Esophagus muscularis mucosa (tissue), 4 donors: ENCODE measurements at places on chromosomes 6 and 20. TPM values are rescaled to one million over a fixed set of nuclear protein-coding genes. Genes with fewer than 3 reads are reported as not detected.
A peak's percentile ranks its signal among the peaks of the same experiment; 100 is the strongest.

The SLC22A3 gene
- 20.4 TPM for total RNA-seq

DNA sequence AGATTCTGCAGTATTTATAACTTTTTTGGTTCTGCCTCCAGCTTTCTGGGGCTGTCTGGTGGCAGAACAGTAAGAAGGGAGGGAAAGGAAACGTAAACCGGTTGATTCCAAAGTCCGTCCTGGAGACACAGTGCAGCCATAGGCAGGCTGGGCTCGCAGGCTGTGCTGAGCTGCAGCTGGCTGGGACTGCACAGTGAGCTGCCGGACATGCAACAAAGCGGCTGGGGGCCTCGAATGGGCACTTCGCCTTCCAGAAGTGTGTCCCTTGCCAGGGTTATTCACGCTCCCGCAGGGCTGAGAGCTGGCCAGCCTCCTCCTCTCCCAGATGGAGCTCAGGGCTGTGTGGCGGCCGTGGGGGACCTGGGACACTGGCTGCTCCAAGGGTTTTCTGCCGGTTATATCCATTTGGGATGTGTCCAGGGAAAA, 78.1 kb upstream of the CD93 start:
- H3K27me3 ChIP-seq, result no peaks in the 10 kb centered on the region
- H3K4me3 ChIP-seq, result no peak overlapping the region
- H3K4me1 ChIP-seq, result peaks cover 29% of the 10 kb centered on the region
- H3K27ac ChIP-seq, result no peak overlapping the region
- no peaks in the 10 kb centered on the region for H3K36me3 ChIP-seq

DNA sequence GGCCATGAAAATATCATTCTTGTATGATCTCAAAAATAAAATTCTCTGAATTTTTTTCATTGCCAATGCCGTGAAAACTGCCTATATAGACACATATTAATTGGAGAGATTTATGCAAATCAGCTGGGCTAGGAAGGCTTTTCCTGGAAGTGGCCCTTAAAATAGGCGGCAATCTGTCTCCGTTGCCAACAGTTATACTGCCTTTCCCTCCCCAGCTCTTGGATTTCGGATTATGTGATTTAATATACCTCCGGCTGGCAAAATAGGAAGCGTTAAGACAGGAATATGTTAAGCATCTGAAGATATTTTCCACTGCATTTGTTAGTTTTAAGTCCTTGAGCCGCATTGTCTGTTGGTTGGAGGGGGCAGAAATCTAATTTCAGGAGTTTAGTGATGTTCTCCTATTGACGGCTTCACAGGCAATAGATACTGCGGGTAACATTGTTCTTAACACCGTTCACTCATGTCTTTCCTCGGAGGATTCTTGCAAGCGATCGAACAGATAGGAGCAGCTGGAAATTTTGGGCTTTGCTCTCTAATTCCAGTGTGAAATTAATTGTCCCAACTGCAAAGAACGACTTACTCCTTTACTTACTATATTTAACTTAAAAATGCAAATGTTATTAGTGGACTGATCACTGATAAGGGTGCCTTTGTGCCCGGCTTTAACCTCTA, 113.3 kb downstream of the LINC00237 start:
- DNase-seq, result no peak
- H3K27me3 ChIP-seq, result no peaks in the 10 kb centered on the region
- no peaks in the 10 kb centered on the region for H3K4me1 ChIP-seq

DNA sequence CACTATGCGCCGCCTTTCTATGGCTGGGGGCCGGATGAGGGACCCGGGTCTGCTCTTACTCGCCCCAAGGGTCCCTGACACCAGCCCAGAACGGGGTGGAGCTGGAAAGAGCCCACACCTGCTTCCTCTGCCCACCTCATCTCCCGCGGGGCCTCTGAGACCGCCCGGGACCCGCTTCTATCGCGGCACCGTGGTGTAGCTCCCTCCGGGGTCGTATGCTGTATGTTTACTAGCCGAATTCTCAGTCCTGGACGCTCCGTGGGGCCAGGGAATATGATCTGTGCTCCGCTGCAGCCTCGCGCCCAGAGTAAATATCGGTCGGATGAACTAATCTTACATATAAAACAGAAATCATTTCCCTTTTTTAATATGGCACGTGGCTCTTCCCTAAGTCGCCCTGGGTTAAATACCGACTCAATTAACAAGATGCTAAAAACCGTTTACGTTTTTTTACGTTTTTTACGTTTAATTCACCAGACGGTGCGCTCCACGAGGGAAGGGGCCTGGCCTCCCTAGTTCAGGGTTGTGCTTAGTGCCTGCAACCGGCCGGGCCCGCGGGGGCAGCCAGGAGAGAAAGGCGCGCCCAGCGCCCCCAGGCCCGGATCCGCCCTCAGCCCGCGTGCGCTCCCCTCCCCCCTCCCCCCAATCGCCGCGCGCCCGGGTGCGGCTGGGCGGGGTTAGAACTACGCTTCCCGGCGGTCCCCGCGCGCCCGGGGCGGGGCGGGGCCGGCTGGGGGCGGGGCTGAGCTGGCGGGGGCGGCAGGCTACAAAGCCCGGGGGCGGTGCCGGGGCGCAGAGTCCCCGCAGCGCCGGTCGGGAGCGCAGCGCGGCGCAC, at the start of gene RBM38:
Gene RBM38 (plus strand): TSS at position 793 of the 835 bp plus-strand sequence. CDS start 186 bp downstream, outside the sequence.
- H3K4me3 ChIP-seq, result peak within 1 kb of the TSS; percentile 85
- H3K4me1 ChIP-seq, result peaks cover 52% of the 10 kb centered on the region
- peak within 1 kb of the TSS; percentile 95 for H3K27ac ChIP-seq
- DNase-seq, result no peak

- H3K4me3 ChIP-seq, result no peak overlapping the region
- DNase-seq, result no peak
- peaks cover 26% of the 10 kb centered on the region for H3K4me1 ChIP-seq
- H3K36me3 ChIP-seq, result no peaks in the 10 kb centered on the region
- no peaks in the 10 kb centered on the region for H3K27me3 ChIP-seq
Observed at GRCh38 chr6:5082487-5083306, 2.4 kb upstream of the PPP1R3G start.

The FAM229B gene
- 23.3 TPM for total RNA-seq

- H3K36me3 ChIP-seq, result peaks cover 79% of the 10 kb centered on the region
- DNase-seq, result no peak
- no peak overlapping the region for H3K27ac ChIP-seq
- H3K4me3 ChIP-seq, result no peak overlapping the region
- no peaks in the 10 kb centered on the region for H3K27me3 ChIP-seq
Observed at GRCh38 chr20:21358737-21359136, 38.6 kb downstream of the NKX2-4 start.

The TRAPPC3L gene
- total RNA-seq, result not detected

- no peaks in the 10 kb centered on the region for H3K4me1 ChIP-seq
- H3K4me3 ChIP-seq, result no peak overlapping the region
- no peak for DNase-seq
- H3K27me3 ChIP-seq, result no peaks in the 10 kb centered on the region
Observed at GRCh38 chr6:116136373-116136772, 10.4 kb upstream of the COL10A1 start.

- H3K4me3 ChIP-seq, result no peak overlapping the region
- no peaks in the 10 kb centered on the region for H3K27me3 ChIP-seq
- peaks cover 21% of the 10 kb centered on the region for H3K36me3 ChIP-seq
- peak overlapping the region; percentile 77 for H3K27ac ChIP-seq
- H3K4me1 ChIP-seq, result peaks cover 44% of the 10 kb centered on the region
Observed at GRCh38 chr20:49510562-49511122, 28.2 kb upstream of the KCNB1 start.

GRCh38 chr6:6131492-6132109, 124.9 kb upstream of the NRN1 start:
- H3K27me3 ChIP-seq, result peaks cover 4% of the 10 kb centered on the region
- H3K27ac ChIP-seq, result no peak overlapping the region
- no peaks in the 10 kb centered on the region for H3K4me1 ChIP-seq
- H3K36me3 ChIP-seq, result no peaks in the 10 kb centered on the region
- DNase-seq, result no peak

GRCh38 chr6:163545370-163545769, 130.9 kb downstream of the QKI start:
- no peaks in the 10 kb centered on the region for H3K27me3 ChIP-seq
- H3K4me1 ChIP-seq, result peaks cover 20% of the 10 kb centered on the region
- no peaks in the 10 kb centered on the region for H3K36me3 ChIP-seq
- no peak overlapping the region for H3K4me3 ChIP-seq
- DNase-seq, result no peak

The HAO1 gene
- total RNA-seq, result not detected

DNA sequence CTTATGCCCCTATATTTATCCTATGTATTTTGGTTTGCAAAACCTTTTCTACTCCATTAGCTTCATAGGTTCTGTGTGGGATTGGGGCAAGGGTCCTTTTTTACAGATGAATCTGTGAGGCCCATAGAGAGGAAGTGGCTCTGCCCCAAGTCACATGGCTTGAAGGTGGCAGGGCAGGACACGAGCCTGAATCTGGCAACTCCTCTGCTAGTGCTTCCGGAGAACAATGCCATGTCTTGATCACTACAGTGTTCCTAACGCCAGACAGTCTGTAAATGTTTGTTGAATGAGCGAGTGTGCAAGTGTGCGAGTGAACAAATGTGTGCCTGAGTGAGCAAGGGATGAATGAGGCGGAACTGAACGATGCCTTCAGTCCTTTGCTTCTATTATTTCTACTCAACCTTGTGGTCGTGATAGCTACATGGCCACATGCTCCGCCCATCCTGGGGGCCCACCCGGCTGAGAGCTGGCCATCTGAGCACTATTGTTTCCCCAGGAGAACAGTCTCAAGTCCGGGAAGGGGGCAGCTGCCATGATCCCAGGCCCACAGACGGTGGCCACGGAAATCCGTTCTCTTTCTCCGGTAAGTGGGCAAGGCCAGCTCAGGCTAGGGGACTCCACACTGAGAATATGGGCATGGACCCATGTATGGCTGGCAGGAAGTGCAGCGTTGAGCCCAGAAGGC, 17.8 kb upstream of the AAR2 start:
- no peaks in the 10 kb centered on the region for H3K27me3 ChIP-seq
- no peak for DNase-seq
- no peak overlapping the region for H3K27ac ChIP-seq
- peaks cover 74% of the 10 kb centered on the region for H3K36me3 ChIP-seq

DNA sequence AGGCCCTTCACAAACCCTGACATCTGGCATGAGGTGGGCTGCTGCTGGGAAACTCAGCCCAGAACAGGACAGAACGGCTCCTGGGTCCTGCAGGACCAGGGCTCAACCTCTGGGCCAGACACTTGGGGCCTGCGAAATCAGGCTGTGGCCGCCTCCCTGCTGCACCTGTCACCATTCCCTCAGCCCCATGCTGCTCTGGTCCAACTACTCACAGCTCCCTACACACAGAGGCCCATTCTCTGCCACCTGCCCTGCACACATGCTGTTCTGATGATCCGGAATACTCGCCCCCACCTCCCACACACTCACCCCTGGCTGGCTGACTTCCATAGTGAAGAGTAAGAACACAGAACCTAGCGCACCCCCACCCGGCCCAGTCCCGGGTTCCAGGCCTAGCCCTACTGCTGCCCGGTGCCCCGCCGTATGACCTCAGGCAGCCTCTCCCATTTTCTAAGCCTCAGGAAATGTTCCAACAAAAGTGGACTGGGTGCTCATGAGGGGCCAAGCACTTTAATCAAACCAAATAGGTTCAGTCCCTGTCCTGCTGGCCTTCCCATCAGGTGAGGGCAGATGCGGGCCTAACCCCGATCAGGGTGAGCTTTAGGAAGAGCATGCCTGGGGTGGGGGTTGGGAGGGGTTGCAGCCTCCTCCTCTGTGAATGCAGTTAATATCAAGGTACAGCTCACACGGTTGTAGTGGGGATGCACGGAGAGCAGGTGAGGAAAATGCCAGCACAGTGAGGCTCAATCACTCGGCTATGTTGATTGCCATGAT, 3.9 kb downstream of the PEDS1 start:
- no peak overlapping the region for H3K4me3 ChIP-seq
- peak overlapping the region; percentile 46 for H3K27ac ChIP-seq
- no peaks in the 10 kb centered on the region for H3K36me3 ChIP-seq

The BFSP1 gene
- total RNA-seq, result 7.1 TPM

The MUC21 gene
- total RNA-seq, result not detected

The OPRL1 gene
- total RNA-seq, result 0.42 TPM

The OPN5 gene
- not detected for total RNA-seq

DNA sequence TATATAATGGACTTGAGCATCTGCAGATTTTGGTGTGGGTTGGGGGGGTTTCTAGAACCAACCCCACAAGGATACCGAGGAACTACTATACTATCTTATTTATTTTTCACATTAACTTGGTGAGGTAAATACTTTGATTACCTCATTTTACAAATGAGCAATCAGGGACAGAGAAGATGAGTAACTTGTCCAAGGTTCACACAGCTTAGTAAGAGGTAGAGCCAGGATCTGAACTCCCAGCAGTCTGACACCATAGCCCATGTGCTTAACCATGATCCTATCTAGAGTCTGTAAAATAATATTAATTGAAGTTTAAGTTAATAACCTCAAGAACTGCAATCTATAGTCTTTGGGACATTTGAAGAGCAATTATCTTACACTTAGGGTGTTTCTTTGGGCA, 28.6 kb downstream of the DHX35 start:
- H3K27me3 ChIP-seq, result no peaks in the 10 kb centered on the region
- peaks cover 44% of the 10 kb centered on the region for H3K36me3 ChIP-seq
- peaks cover 7% of the 10 kb centered on the region for H3K4me1 ChIP-seq
- H3K4me3 ChIP-seq, result no peak overlapping the region

DNA sequence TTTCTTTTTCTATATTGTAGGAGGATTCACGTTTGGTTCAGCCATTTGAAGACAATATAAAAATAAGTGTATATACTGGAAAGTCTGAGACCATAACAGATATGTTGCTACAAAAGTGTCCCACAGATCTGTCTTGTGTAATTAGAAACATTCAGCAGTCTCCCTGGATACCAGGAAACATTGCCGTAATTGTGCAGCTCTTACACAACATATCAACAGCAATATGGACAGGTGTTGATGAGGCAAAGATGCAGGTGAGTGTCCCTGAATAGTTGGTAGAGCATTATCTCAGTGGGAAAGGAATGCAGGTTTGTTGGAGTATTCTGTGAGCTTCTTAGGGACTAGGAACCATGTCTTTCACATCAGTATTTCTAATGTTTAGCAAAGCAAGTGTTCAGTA, 18.3 kb upstream of the ADGRF4 start:
- H3K4me3 ChIP-seq, result no peak overlapping the region
- no peaks in the 10 kb centered on the region for H3K4me1 ChIP-seq
- no peaks in the 10 kb centered on the region for H3K36me3 ChIP-seq

- H3K4me3 ChIP-seq, result peak overlapping the region; percentile 82
- no peak for DNase-seq
- H3K36me3 ChIP-seq, result no peaks in the 10 kb centered on the region
- peak overlapping the region; percentile 84 for H3K27ac ChIP-seq
Observed at GRCh38 chr20:35772563-35773058, 796 bp downstream of the PHF20 start.

GRCh38 chr6:155389130-155389529, 66.5 kb downstream of the NOX3 start:
- no peak overlapping the region for H3K27ac ChIP-seq
- H3K36me3 ChIP-seq, result no peaks in the 10 kb centered on the region
- H3K4me1 ChIP-seq, result no peaks in the 10 kb centered on the region
- H3K4me3 ChIP-seq, result no peak overlapping the region
- H3K27me3 ChIP-seq, result no peaks in the 10 kb centered on the region

DNA sequence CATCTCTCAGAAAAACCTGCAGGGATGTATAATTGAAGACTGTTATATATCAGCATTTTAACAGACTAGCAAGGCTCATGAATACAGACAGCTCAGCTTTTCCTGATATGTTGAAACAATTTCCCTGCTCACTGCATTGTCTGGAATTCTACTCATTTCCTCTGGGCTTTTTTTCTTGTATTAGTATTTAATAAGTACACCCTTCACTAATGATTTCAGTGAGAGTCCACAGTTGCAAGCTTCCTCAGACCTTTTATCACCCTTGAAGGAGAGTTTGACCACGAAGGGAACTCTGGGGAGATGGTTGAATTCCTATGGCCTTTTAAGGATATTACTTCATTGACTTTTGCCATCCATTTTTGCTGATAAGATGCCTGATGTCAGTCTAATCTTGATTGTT, 248.7 kb downstream of the ADGB start:
- H3K36me3 ChIP-seq, result no peaks in the 10 kb centered on the region
- no peak overlapping the region for H3K27ac ChIP-seq
- no peaks in the 10 kb centered on the region for H3K27me3 ChIP-seq
- no peak overlapping the region for H3K4me3 ChIP-seq
- no peaks in the 10 kb centered on the region for H3K4me1 ChIP-seq
